ENCODE measurements at places on chromosomes 3 and 15.

DNA sequence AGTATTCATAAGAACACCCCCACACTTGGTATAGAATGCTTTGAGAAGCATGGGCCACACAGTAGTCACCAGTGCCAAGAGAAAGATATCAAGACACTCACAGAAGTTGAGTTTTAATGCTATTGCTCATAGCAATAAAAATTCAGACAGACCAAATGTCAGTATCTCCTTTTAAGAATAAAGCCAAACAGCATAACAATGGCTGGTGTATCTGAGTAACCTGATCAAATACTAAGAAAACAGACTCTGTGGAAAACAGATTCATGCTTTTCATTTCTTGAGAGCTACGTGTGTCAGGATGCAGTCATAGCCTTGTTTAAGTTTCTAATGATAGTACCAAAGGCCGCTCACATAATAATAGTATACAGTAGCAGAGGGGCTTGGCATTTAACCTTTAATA, 778.5 kb downstream of the MECOM start:
- H3K4me1 ChIP-seq, result no peaks in the 10 kb centered on the region
- H3K27ac ChIP-seq, result no peak overlapping the region
- H3K27me3 ChIP-seq, result no peaks in the 10 kb centered on the region
- no peaks in the 10 kb centered on the region for H3K36me3 ChIP-seq
- DNase-seq, result no peak

- no peaks in the 10 kb centered on the region for H3K36me3 ChIP-seq
- no peak overlapping the region for H3K27ac ChIP-seq
- no peak for DNase-seq
- H3K4me3 ChIP-seq, result no peak overlapping the region
- H3K4me1 ChIP-seq, result no peaks in the 10 kb centered on the region
Measured at GRCh38 chr3:157531301-157531660, 28.1 kb upstream of the VEPH1 start.

DNA sequence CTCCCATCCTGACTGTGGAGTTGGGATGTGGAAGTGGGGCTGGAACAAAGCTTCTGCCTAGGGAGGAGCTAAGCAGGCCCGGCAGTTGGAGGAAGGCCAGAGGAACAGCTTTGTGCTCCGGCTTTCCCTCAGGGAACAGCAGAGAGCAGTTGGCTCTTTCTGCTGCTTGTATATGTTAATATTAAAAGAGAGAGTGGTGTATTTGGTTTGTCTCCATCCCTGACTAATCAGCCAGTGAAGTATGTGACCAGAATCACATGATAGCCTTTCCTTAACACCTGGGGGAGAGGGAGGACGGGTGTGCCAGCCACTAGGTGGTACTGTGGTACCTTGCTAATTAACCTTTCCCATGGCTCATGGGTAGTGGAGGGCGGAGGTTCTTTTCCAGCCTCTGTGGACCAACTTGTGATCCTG, 10.0 kb downstream of the EIF2B5 start:
- no peak for DNase-seq
- H3K4me1 ChIP-seq, result peaks cover 2% of the 10 kb centered on the region
- no peak overlapping the region for H3K4me3 ChIP-seq
- no peaks in the 10 kb centered on the region for H3K27me3 ChIP-seq
- no peak overlapping the region for H3K27ac ChIP-seq
- peaks cover 33% of the 10 kb centered on the region for H3K36me3 ChIP-seq

GRCh38 chr15:90055182-90055581, 47.1 kb downstream of the IDH2 start:
- DNase-seq, result no peak
- no peaks in the 10 kb centered on the region for H3K27me3 ChIP-seq
- H3K36me3 ChIP-seq, result peaks cover 1% of the 10 kb centered on the region
- peaks cover 25% of the 10 kb centered on the region for H3K4me1 ChIP-seq
- H3K27ac ChIP-seq, result no peak overlapping the region
- H3K4me3 ChIP-seq, result no peak overlapping the region

- no peak for DNase-seq
- no peak overlapping the region for H3K27ac ChIP-seq
- peaks cover under 1% of the 10 kb centered on the region for H3K36me3 ChIP-seq
Measured at GRCh38 chr3:13276438-13277195, 143.5 kb downstream of the NUP210 start.

GRCh38 chr3:19046440-19046839, 101.9 kb upstream of the KCNH8 start:
- no peak for DNase-seq
- H3K27ac ChIP-seq, result no peak overlapping the region
- H3K36me3 ChIP-seq, result no peaks in the 10 kb centered on the region
- peaks cover 1% of the 10 kb centered on the region for H3K27me3 ChIP-seq
- no peak overlapping the region for H3K4me3 ChIP-seq

- no peaks in the 10 kb centered on the region for H3K36me3 ChIP-seq
- no peak for DNase-seq
- H3K27ac ChIP-seq, result no peak overlapping the region
- H3K4me1 ChIP-seq, result no peaks in the 10 kb centered on the region
Measured at GRCh38 chr3:52167240-52167639, 13.0 kb upstream of the POC1A start.

- H3K27me3 ChIP-seq, result peaks cover 27% of the 10 kb centered on the region
- no peak overlapping the region for H3K27ac ChIP-seq
- no peak overlapping the region for H3K4me3 ChIP-seq
Measured at GRCh38 chr3:149764302-149764701, 12.0 kb upstream of the COMMD2 start.

GRCh38 chr3:49349348-49350114, 8.6 kb downstream of the GPX1 start:
- H3K36me3 ChIP-seq, result peaks cover 5% of the 10 kb centered on the region
- no peak overlapping the region for H3K4me3 ChIP-seq
- no peaks in the 10 kb centered on the region for H3K27me3 ChIP-seq
- H3K27ac ChIP-seq, result no peak overlapping the region
- H3K4me1 ChIP-seq, result peaks cover 12% of the 10 kb centered on the region

DNA sequence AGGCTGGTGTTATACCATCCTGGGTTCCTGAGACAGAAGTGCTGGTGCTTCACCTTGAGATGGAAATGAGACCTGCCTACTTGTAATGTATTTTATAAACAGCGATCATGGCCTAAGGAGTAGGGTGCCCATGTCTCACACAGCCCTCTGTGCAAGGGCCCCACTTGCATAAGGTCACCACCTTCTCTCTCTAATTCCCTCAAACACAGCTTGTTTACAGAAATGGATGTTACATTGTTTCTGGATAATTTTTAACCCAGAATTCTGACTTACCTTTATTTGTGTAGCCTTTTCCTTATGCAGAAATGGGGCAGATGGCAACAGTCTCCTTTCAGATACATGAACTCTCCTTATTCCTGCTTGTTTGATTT, 95.1 kb upstream of the UMPS start:
- no peaks in the 10 kb centered on the region for H3K36me3 ChIP-seq
- H3K27me3 ChIP-seq, result peaks cover 55% of the 10 kb centered on the region
- no peak overlapping the region for H3K4me3 ChIP-seq
- peaks cover 29% of the 10 kb centered on the region for H3K4me1 ChIP-seq
- no peak overlapping the region for H3K27ac ChIP-seq

- H3K27me3 ChIP-seq, result no peaks in the 10 kb centered on the region
- no peak overlapping the region for H3K27ac ChIP-seq
- H3K36me3 ChIP-seq, result peaks cover 13% of the 10 kb centered on the region
- peaks cover 48% of the 10 kb centered on the region for H3K4me1 ChIP-seq
Measured at GRCh38 chr3:136749091-136749490, 3.1 kb downstream of the STAG1 start.

GRCh38 chr15:78979456-78980320, 34.8 kb upstream of the CTSH start:
- no peaks in the 10 kb centered on the region for H3K36me3 ChIP-seq
- peaks cover 11% of the 10 kb centered on the region for H3K4me1 ChIP-seq
- no peak overlapping the region for H3K27ac ChIP-seq
- H3K4me3 ChIP-seq, result no peak overlapping the region
- peaks cover 4% of the 10 kb centered on the region for H3K27me3 ChIP-seq

GRCh38 chr15:40595219-40595618, 1.2 kb downstream of the KNL1 start:
- DNase-seq, result no peak
- H3K36me3 ChIP-seq, result peaks cover 10% of the 10 kb centered on the region
- peak overlapping the region; percentile 92 for H3K4me3 ChIP-seq

DNA sequence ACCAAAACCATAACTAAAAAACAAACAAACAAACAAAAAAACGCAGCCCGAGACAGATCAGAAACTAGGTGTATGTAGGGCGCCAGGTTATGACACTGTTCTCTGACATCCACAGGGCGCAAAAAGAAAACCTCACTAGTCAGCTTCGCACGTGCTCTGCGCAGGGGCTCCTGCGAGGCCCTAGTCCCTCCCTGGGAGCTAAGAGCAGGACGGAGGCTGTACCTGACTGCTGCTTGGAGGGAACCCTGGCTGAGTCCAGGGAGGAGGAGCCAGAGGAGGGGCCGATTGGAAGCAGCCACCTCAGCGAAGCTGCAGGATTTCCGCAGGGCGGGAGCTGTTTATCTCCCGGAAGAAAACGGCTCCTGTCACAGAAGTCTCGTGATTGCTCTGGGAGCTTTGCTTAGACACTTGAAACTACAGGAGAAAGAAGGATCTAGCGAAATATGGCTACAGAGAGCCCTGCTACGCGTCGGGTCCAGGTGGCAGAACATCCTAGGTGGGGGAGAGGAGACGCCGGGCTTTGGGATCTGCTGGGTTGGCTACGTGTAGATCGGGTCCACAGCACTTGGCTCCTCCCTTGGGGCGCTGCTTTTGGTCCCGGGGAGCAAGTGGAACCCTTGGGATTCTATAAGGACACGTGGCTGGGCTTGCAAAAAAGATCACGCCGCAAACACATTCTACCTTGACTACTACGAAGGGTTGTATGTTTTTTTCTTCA, at the start of gene GALK2:
Gene GALK2 (plus strand): TSS at position 368 of the 718 bp plus-strand sequence. CDS start 76 bp downstream, at position 444.
- H3K27me3 ChIP-seq, result no peaks in the 10 kb centered on the region
- peak within 1 kb of the TSS; percentile 98 for H3K27ac ChIP-seq
- DNase-seq, result peak; percentile 83
- H3K4me1 ChIP-seq, result peaks cover 32% of the 10 kb centered on the region
- H3K4me3 ChIP-seq, result peak within 1 kb of the TSS; percentile 97

DNA sequence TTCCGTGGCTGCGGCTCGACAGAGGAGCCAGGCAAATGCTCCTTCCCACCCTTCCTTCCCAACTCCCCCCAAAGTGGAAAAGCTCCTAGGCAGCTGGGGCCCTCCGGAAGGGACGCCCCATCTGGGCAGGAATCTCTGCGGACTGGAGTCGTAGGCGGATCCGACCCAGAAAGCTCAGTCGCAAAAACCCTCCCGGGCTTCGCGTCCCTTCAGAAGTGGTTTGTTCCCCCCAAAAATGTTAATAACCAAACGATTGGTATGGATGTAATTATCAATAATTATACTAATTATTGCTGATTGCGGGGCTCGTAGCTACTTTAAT, 3.8 kb downstream of the RNU6-1 start:
- peaks cover 76% of the 10 kb centered on the region for H3K27me3 ChIP-seq
- DNase-seq, result no peak
- H3K36me3 ChIP-seq, result no peaks in the 10 kb centered on the region
- H3K27ac ChIP-seq, result no peak overlapping the region

- H3K27me3 ChIP-seq, result no peaks in the 10 kb centered on the region
- H3K36me3 ChIP-seq, result peaks cover 14% of the 10 kb centered on the region
- DNase-seq, result peak; percentile 48
Measured at GRCh38 chr3:58167431-58168351, 43.1 kb downstream of the DNASE1L3 start.

GRCh38 chr3:139944256-139944910, 9.4 kb downstream of the CLSTN2 start:
- no peak overlapping the region for H3K27ac ChIP-seq
- H3K27me3 ChIP-seq, result peaks cover 2% of the 10 kb centered on the region
- no peak for DNase-seq
- no peaks in the 10 kb centered on the region for H3K36me3 ChIP-seq
- H3K4me3 ChIP-seq, result no peak overlapping the region
- no peaks in the 10 kb centered on the region for H3K4me1 ChIP-seq

GRCh38 chr3:165544432-165544831, 292.8 kb downstream of the BCHE start:
- DNase-seq, result no peak
- H3K36me3 ChIP-seq, result no peaks in the 10 kb centered on the region
- no peak overlapping the region for H3K27ac ChIP-seq
- H3K4me3 ChIP-seq, result no peak overlapping the region

- no peak overlapping the region for H3K4me3 ChIP-seq
- H3K4me1 ChIP-seq, result no peaks in the 10 kb centered on the region
- peaks cover 6% of the 10 kb centered on the region for H3K36me3 ChIP-seq
Measured at GRCh38 chr3:129087138-129087702, 26.6 kb downstream of the GP9 start.

- no peak for DNase-seq
- no peak overlapping the region for H3K27ac ChIP-seq
- no peaks in the 10 kb centered on the region for H3K36me3 ChIP-seq
- peaks cover 49% of the 10 kb centered on the region for H3K27me3 ChIP-seq
- no peaks in the 10 kb centered on the region for H3K4me1 ChIP-seq
Measured at GRCh38 chr3:14606669-14607339, 44.8 kb upstream of the CCDC174 start.

GRCh38 chr3:48247401-48247811, 6.5 kb downstream of the ZNF589 start:
- peaks cover 25% of the 10 kb centered on the region for H3K4me1 ChIP-seq
- H3K36me3 ChIP-seq, result peaks cover 37% of the 10 kb centered on the region
- H3K27ac ChIP-seq, result peak overlapping the region; percentile 88
- no peaks in the 10 kb centered on the region for H3K27me3 ChIP-seq
- DNase-seq, result no peak

DNA sequence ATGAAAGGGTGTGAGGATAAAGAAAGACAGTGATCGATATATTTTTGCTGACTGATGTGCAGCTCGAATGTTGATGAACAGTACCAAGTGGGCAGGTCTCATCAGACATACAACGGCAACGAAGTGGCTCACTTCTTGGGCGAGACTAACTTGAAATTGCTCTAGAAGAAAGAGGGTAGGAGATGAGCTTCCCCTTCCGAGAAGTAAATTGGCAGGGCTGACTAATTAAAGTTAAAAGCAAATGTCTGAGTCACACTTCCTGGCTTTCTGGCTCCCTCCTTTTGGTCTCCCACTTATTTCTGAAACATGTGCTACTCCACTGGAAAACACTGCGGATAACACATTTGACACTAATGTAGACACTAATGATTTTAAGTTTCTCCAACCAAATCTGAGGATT, 228.3 kb downstream of the ABHD5 start:
- H3K27me3 ChIP-seq, result peaks cover 17% of the 10 kb centered on the region
- no peaks in the 10 kb centered on the region for H3K36me3 ChIP-seq
- no peak overlapping the region for H3K27ac ChIP-seq
- DNase-seq, result no peak

DNA sequence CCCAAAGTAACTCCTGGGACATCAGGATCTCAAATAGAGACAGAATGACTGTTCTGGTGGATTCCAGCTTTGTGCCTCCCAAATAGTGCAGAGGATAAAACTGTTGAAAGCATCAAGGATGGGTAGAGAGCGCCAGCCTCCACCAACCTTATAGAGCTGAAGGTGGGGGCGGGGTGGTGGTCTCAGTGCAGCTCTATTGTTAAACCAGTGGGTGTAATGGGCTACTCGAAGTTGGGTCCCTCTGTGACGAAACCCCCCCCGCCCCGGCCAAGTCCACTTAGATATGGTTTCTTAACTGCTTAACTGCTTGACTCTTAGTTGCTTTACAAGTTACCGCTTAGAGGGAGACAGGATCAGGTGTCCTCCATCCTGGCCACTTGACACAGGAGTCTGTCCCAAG, 22.7 kb downstream of the DHX30 start:
- H3K4me1 ChIP-seq, result peaks cover 36% of the 10 kb centered on the region
- peak overlapping the region; percentile 84 for H3K27ac ChIP-seq
- H3K4me3 ChIP-seq, result peak overlapping the region; percentile 92
- no peak for DNase-seq
- H3K27me3 ChIP-seq, result no peaks in the 10 kb centered on the region
